ENCODE measurements at places on chromosomes 5 and 9. TPM values are rescaled to one million over a fixed set of nuclear protein-coding genes. Genes with fewer than 3 reads are reported as not detected.

The ABO gene
- polyA plus RNA-seq: 3.0 TPM

The IL11RA gene
- 70.0 TPM for polyA plus RNA-seq

GRCh38 chr5:57891443-57891842 lies 408.8 kb upstream of the ACTBL2 start:
- DNase-seq: no peak

DNA sequence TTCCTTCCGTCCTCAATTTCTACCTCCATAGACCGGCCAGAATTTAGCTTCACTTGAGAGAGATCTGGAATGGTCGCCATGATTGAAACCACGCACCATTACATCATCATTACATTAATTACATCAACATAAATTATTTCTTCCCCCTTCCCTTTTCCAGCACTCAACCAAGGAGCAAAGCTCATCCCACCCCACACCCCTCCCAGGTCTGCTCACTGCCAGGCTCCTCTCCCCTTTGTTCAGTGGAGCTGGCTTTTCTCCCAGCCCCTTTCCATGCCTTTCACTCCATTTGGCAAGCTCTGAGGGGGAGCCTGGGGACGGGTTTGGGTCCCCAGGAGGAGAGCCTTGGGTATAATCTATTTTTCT lies 8.4 kb downstream of the RACK1 start:
- DNase-seq: no peak

- no peak for DNase-seq
Observed at GRCh38 chr5:6215891-6216290, 162.5 kb downstream of the MED10 start.

The TIMD4 gene
- 0.95 TPM for polyA plus RNA-seq

GRCh38 chr5:43802119-43802518 lies 199.1 kb downstream of the NNT start:
- DNase-seq: no peak

All from left renal pelvis (tissue), 4 donors.